ENCODE measurements at places on chromosomes 6 and 20. TPM values are rescaled to one million over a fixed set of nuclear protein-coding genes. Genes with fewer than 3 reads are reported as not detected.

- H3K4me3 ChIP-seq = no peak overlapping the region
- no peak overlapping the region for H3K27ac ChIP-seq
- H3K27me3 ChIP-seq = no peaks in the 10 kb centered on the region
- H3K4me1 ChIP-seq = no peaks in the 10 kb centered on the region
Observed at GRCh38 chr6:134145786-134146185, 93.4 kb upstream of the SLC2A12 start.

DNA sequence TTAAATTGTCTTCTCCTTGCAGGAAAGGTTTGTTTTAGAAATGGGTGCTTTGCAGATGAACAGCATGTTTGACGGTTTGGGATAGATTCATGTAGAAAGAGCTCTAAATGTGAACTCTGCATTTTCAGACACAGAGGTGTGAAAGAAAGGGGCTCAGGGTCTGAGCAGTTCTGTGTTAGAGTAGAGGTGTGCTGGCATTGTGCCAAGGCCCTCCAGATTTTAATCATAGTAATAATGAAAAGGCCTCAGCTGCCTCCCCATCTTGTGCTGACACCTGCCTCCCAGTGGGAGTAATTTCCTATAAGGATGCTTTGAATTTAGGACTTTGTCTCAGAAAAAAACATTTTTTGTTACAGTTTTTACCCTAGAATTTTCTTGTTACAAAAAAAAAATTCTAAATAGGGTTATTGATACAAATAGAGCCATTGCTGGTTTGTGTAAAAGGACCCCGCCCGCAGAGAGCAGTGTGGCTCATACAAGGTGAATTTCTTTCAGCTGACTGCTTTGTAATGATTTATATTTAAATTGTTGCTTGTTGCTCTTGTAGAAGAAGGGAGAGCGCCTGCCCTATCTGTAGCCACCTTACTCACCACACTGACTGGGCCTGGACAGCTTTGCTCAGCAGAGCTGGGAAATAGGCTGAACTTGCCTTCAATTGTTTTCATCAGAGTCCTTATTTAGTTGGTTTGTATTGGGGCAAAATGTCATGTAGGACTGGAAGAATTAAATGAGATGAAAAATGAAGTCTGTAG is 294.5 kb downstream of the ZFAND3 start:
- H3K4me3 ChIP-seq = no peak overlapping the region
- peaks cover 5% of the 10 kb centered on the region for H3K4me1 ChIP-seq
- no peaks in the 10 kb centered on the region for H3K27me3 ChIP-seq
- H3K27ac ChIP-seq = no peak overlapping the region

DNA sequence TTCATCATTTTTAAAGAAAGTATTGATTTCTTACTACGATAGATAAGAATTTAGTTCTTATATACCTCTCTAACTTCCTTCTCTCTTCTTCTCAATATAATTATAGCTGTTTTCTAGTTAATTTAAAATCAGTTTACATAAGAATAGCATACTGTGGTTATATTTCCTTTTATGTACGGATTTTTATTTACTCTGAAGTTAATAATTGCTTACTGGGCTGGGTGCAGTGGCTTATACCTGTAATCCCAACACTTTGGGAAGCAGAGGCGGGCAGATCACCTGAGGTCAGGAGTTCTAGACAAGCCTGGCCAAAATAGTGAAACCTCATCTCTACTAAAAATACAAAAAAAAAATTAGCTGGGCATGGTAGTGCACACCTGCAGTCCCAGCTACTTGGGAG is 9.7 kb downstream of the ACSS2 start:
- H3K27ac ChIP-seq = no peak overlapping the region
- H3K36me3 ChIP-seq = no peaks in the 10 kb centered on the region
- DNase-seq = no peak
- H3K27me3 ChIP-seq = no peaks in the 10 kb centered on the region
- H3K4me1 ChIP-seq = no peaks in the 10 kb centered on the region

The SSTR4 gene
- not detected for total RNA-seq

DNA sequence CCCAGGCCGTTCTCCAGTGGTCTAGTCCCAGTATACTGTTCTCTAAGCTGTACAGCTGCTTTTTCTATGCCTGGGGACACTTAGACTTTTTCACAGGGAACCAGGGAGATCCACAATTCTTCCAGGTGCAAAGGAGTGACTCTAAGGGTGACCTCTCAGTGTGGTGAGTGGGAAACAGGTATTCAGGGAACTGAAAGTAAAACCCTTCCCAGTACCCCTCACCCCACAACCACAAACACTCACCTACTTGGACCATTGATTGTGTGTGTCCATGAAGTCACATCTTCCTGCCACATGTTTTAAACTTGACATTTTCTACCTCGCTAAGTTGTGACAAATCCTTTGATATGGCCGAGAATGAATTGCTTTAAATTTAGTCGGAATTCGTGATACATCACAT is 183.6 kb downstream of the CLIC5 start:
- no peaks in the 10 kb centered on the region for H3K36me3 ChIP-seq
- H3K27ac ChIP-seq = no peak overlapping the region
- H3K4me3 ChIP-seq = no peak overlapping the region
- no peak for DNase-seq

The TNXB gene
- total RNA-seq = 84.2 TPM

DNA sequence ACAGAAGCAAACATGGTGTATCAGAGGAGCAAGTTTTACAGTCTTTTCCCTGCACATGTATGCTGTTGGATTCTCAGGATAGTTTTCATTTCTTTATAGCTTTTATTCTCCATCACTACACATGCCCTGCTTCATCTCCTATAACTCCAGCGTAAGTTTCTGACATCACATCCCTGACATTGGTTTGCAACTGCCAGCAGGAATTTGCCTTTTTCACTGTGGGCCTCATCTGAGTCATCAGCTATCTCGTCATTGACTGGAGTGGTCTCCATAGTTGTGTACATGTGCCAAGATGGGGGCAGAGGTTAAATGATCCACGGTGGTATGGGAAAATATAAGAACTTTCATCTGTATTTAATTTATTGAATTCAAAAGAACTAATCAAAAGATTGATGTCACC is 96.7 kb downstream of the SLX4IP start:
- no peaks in the 10 kb centered on the region for H3K36me3 ChIP-seq
- H3K4me3 ChIP-seq = no peak overlapping the region
- H3K4me1 ChIP-seq = no peaks in the 10 kb centered on the region
- no peaks in the 10 kb centered on the region for H3K27me3 ChIP-seq
- no peak overlapping the region for H3K27ac ChIP-seq

DNA sequence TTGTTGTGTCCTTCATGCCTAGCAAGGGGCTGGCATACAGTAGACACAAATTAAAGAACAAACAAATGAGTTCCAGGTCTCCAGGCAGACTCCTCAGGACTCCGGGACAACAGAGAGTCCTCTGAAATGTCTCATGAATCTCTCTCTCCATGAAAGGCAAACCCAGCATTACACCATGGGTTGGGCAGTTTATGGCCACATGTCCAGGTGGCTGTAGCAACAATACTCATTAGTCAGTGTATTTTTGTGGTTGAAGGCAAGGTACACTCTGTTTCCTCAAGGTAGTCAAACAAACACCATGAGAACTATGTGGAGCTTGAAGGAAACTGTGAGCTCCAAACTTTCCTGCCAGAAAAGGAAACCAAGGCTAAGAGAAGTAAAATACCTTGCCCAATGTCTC is 62.2 kb downstream of the KCNB1 start:
- no peaks in the 10 kb centered on the region for H3K4me1 ChIP-seq
- no peaks in the 10 kb centered on the region for H3K36me3 ChIP-seq
- no peak overlapping the region for H3K27ac ChIP-seq
- no peaks in the 10 kb centered on the region for H3K27me3 ChIP-seq
- no peak for DNase-seq

DNA sequence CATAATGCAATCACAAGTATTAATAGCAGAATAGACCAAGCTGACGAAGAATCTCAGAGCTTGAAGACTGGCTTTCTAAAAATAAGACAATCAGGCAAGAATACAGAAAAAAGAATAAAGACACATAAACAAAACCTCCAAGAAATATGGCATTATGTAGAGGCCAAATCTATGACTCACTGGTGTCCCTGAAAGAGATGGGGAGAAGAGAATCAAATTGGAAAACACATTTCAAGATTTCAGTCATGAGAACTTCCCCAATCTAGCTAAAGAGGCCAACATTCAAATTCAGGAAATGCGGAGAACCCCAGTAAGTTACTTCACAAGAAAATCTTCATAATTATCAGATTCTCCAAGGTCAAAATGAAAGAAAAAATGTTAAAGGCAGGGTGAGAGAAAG is 69.0 kb upstream of the PDE7B start:
- H3K4me1 ChIP-seq = no peaks in the 10 kb centered on the region
- DNase-seq = no peak
- H3K27me3 ChIP-seq = no peaks in the 10 kb centered on the region
- H3K36me3 ChIP-seq = no peaks in the 10 kb centered on the region
- H3K27ac ChIP-seq = no peak overlapping the region
- no peak overlapping the region for H3K4me3 ChIP-seq

The ABHD16B gene
- total RNA-seq = not detected

GRCh38 chr6:3261921-3262320 is 3.2 kb downstream of the PSMG4 start:
- no peak overlapping the region for H3K27ac ChIP-seq
- no peak for DNase-seq
- no peak overlapping the region for H3K4me3 ChIP-seq
- peaks cover 27% of the 10 kb centered on the region for H3K36me3 ChIP-seq

DNA sequence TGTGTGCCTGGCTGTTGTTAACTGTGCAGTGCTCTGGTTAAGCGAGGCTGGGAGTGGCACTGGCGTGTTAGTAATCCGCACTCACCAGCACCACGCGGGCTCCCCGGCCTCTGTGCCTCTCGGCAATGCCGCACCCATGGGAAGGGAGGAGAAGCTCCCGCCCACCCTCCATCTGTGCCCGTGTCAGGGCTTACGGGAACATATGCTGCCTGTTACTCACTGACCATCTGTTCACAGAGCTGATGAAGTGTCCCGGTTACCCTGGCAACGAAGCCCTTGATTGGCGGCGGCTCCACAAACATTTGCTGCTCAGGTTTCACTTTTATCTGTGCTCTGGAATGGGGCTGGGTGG is 114.7 kb downstream of the PSMB1 start:
- H3K27ac ChIP-seq = no peak overlapping the region
- peak; percentile 69 for DNase-seq
- no peaks in the 10 kb centered on the region for H3K27me3 ChIP-seq
- H3K36me3 ChIP-seq = no peaks in the 10 kb centered on the region
- H3K4me3 ChIP-seq = peak overlapping the region; percentile 57

The PLCB1 gene
- total RNA-seq = 17.5 TPM

The C6orf58 gene
- total RNA-seq = not detected

GRCh38 chr6:46715141-46715540 is 20.0 kb downstream of the PLA2G7 start:
- no peaks in the 10 kb centered on the region for H3K4me1 ChIP-seq
- no peak overlapping the region for H3K27ac ChIP-seq
- no peak for DNase-seq
- no peaks in the 10 kb centered on the region for H3K36me3 ChIP-seq

The OR2H2 gene
- total RNA-seq = not detected

DNA sequence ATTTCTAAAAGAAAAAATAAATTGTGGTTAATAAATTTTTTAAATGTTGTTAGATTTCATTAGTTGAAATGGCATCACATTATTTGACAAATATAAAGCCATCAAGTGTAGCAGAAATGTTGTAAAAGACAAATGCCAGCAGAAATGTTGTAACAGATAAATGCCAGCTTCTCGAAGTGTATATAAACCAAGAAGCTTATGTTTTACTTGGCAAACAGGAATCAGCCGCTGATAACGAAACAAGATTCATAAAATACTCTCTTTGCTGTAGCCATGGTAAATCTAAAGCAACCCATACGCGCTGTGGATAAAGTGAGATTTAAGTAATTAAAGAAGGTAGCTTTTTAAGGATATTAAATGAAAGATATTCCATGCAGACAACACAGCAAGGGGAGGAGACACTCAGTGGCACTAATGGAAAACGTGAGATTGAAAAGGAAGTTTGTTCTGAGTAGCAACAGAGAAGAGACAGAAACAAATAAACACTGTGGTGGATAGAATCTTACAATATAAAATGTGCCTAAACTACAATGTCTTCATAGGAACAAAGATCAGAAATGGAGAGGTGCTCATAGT is 29.6 kb downstream of the BTBD9 start:
- no peaks in the 10 kb centered on the region for H3K36me3 ChIP-seq
- DNase-seq = no peak
- no peak overlapping the region for H3K4me3 ChIP-seq
- no peaks in the 10 kb centered on the region for H3K4me1 ChIP-seq

The PPIL6 gene
- total RNA-seq = 0.91 TPM

The LGSN gene
- total RNA-seq = 0.46 TPM

The PRSS35 gene
- 0.26 TPM for total RNA-seq

The OR2H1 gene
- total RNA-seq = not detected

DNA sequence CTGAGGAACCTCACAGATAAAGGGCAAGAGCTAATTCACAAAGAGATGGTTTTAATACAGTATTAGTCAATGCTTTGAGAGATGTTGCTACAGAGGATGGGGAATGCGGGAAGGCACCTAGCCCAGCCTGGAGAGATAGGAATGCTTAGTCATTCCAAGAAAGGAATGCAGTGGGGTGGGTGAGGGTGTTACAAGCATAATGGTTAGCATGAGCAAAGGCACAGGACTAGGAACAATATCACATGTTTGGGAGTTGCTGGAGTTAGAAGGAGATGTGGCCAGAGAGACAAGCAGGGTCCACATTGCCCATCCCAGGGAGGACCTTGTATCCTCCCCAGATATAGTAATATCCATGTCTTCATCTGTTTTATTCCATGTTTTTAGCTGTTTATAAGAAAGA is 107.0 kb upstream of the OGFRL1 start:
- H3K4me1 ChIP-seq = no peaks in the 10 kb centered on the region
- DNase-seq = no peak
- H3K4me3 ChIP-seq = no peak overlapping the region
- no peaks in the 10 kb centered on the region for H3K36me3 ChIP-seq
- no peaks in the 10 kb centered on the region for H3K27me3 ChIP-seq
- H3K27ac ChIP-seq = no peak overlapping the region

The DEFB132 gene
- total RNA-seq = not detected

The LY6G5C gene
- 5.8 TPM for total RNA-seq

GRCh38 chr20:24018796-24019195 is 30.2 kb upstream of the GGTLC1 start:
- H3K27me3 ChIP-seq = no peaks in the 10 kb centered on the region
- no peak overlapping the region for H3K27ac ChIP-seq
- DNase-seq = no peak

Measured in spleen (tissue), 13 donors.